ENCODE measurements at places on chromosomes 1 and 21.

DNA sequence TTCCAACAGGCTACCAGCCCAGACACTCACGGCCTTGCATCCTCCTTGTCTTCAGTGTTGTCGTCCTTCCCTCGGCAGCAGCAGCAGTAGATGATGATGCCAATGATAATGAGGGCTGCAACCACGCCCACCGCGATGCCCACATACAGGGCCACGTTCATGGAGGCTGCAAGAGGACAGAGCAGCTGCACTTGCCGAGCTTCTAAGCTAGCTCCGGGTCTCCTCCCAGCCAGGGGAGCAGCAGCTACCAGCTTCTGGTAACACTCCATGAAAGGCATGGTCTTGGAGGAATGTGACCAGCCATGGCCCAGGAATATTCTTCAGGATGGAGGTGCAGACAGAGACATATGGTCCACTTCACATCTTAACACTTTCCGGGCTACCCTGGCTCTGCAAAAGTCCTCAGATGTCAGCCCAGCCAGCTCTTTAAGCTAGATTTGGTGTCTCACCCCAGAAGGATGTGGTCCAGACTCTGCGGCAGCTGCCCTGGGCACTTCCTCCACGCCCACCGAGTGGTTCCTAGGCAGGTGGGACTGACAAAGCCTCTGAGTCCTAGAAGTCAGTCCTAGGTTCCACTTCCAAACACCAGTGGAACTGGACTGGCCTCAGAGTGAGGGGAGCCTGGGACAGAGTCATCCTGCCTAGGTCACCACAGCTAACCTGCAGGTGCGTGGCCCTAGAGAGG, 35.1 kb downstream of the GPA33 start:
- DNase-seq: no peak

- DNase-seq: no peak
These were observed 4.5 kb upstream of the ZZZ3 start for GRCh38 chr1:77686796-77687518.

DNA sequence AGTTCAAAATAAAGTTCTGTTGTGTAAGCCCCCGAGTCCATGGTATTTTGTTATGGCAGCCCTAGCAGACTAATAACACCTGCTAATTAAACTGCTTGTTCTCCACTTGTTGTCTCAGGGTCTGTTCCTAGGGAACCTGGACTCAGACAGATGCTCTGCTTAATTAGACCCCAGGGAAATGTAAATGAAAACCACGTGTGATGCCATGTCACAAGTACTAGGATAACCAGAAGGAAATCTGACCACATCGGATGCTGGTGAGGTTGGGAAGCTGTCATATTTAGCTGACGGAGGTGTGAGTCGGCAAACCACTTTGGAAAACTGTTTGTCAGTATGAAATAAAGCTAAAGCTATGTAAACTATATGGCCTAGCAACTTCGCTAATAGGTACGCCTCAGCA, 19.6 kb downstream of the EDN2 start:
- DNase-seq: no peak

GRCh38 chr1:172350856-172351255, 69.6 kb upstream of the C1orf105 start:
- DNase-seq: no peak

DNA sequence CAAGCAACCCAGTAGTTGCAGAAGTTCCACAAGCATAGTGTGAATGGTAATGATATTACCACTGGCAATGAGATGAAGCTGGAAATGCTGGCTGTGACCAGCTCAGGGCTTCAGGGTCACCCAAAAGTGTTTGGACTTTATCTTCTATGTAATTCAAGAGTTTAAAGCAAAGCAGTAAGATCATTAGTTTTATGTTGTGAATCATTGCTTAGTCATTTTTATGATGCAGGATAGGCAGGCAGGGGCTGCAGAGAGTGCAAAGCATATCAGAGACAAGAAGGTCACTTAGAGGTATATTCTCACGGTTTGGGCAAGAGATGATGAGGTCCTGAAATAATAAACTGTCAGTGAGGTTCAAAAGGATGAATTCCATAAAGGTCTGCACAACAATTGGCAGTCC, 147.4 kb downstream of the OLFM3 start:
- no peak for DNase-seq

All from MM.1S (cell line).